Muscle of leg (tissue), 16 donors: ENCODE measurements at places on chromosomes 6 and 20. TPM values are rescaled to one million over a fixed set of nuclear protein-coding genes. Genes with fewer than 3 reads are reported as not detected.

Gene SGK2
- 0.75 TPM for total RNA-seq

Gene GUCA1A
- total RNA-seq = 0.04 TPM

Gene ZNF512B
- 15.5 TPM for total RNA-seq

Gene EYS
- total RNA-seq = 1.1 TPM

DNA sequence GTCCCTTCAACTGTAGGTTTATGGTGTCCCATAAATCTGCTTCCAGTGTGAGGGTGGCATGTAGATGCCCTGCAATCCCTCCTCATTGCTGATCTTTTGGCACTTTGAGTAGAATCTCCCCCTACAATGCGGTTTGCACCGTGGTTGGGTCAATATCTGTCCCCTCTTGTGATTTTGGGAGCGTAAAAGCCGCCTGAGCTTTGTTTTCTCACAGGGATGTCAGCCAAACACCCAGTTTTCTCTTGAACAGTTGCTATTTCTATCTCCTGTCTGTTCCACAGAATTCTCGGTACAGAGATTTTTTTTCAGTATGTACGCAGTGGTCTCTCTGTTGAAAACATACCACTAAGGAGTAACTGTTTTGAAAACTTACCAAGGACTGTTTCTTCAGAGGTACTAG is 21.8 kb downstream of the CDS2 start:
- no peaks in the 10 kb centered on the region for H3K36me3 ChIP-seq
- no peak for DNase-seq
- no peak overlapping the region for H3K4me3 ChIP-seq
- H3K27ac ChIP-seq = no peak overlapping the region

GRCh38 chr6:13099771-13100170 is 228.6 kb downstream of the TBC1D7 start:
- H3K36me3 ChIP-seq = no peaks in the 10 kb centered on the region
- no peak overlapping the region for H3K4me3 ChIP-seq
- no peak for DNase-seq
- H3K4me1 ChIP-seq = no peaks in the 10 kb centered on the region
- no peak overlapping the region for H3K27ac ChIP-seq
- no peaks in the 10 kb centered on the region for H3K27me3 ChIP-seq

DNA sequence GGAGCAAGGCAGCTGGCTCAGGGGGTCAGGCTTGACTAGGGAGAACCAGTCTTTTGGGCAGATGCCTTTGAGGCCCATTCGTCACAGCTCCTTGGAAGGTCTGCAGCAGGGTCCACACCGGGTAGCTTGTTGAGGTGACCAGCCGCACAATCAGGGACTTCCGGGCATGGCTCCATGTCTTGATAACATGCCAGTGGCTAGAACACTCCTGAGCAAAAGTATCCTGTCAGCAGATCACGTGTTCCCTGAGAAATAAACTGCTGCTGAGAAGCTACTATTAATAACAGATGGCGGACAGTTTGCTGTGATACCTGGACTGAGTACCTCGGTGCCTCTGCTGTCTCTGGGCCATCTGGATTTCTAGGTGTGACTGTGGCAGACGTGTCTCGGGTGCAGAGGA is 235.9 kb downstream of the PRKN start:
- DNase-seq = no peak
- H3K36me3 ChIP-seq = no peaks in the 10 kb centered on the region
- H3K27ac ChIP-seq = no peak overlapping the region
- no peaks in the 10 kb centered on the region for H3K27me3 ChIP-seq

DNA sequence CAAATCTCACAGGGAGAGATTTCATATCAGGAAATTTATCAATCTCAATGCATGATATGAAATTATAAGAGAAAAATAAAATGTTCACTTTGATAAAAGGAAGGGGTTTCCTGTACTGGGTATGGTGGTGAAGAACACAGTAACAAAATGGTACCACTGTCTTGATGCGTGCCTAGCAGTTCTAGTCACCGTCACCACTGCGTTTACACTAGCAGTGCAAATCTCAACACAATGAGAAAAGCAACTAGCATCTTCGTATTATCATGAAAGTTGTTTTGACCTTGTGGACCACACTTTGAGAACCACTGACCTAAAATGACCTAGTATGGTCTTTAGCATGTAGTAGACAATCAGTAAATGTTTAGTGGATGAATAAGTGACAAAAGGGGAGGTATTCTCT is 68.4 kb upstream of the ADGRF4 start:
- H3K36me3 ChIP-seq = no peaks in the 10 kb centered on the region
- DNase-seq = no peak
- H3K27ac ChIP-seq = no peak overlapping the region

DNA sequence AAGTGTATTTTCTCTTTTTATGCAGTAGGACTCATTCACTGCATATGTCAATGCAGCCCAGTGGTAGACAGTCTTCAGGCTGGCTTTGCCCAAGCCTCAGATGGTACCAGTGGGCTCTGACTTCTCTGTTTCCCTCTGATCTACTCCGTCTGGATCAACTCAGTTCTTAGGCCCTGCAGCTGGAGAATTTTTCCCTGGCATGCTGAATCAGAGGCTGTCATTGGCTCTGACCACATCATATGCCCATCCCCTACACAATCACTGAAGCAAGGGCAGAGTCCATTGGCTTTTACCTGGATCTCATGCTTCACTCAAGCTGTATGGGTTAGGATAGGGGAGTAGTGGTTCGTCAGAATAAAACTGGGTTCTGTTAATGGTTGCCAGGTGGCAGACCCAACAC is 57.8 kb downstream of the KIZ start:
- no peaks in the 10 kb centered on the region for H3K36me3 ChIP-seq
- no peak for DNase-seq
- H3K4me3 ChIP-seq = no peak overlapping the region
- no peaks in the 10 kb centered on the region for H3K27me3 ChIP-seq

DNA sequence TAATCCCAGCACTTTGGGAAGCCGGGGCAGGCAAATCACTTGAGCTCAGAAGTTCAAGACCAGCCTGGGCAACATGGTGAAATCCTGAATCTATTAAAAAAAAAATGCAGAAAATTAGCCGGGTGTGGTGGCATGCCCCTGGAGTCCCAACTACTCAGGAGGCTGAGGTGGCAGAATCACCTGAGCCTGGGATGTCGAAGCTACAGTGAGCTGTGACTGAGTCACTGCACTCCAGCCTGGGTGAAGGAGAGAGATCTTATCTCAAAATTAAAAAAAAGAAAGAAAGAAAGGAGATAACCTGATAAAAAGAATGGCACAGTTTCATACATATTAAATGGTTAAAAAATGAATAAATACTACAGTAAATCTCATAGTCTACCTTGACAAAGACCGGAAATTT is 123.6 kb upstream of the TNFAIP3 start:
- H3K27ac ChIP-seq = no peak overlapping the region
- no peaks in the 10 kb centered on the region for H3K27me3 ChIP-seq
- H3K4me1 ChIP-seq = peaks cover 1% of the 10 kb centered on the region
- DNase-seq = no peak

DNA sequence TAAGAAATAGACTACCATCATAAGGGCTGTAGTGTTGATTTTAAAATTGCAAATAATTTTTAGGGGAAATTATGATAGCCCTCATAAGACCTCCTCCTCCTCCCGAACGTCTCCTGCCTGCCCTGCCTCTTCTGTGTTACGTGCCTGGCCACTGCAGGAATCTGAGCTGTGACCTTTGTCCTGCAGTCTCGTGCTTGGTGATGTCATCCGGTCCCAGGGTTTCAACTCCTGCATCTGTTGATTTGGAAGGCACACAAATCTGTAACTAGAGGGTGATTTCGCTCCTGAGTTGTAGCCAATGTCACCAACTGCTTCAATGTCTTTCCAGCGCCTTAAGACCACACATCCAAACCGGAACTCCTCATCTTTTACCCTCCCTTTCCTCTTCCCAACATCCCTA is 163.2 kb downstream of the AIG1 start:
- no peaks in the 10 kb centered on the region for H3K36me3 ChIP-seq
- H3K4me1 ChIP-seq = peaks cover 13% of the 10 kb centered on the region
- no peaks in the 10 kb centered on the region for H3K27me3 ChIP-seq

DNA sequence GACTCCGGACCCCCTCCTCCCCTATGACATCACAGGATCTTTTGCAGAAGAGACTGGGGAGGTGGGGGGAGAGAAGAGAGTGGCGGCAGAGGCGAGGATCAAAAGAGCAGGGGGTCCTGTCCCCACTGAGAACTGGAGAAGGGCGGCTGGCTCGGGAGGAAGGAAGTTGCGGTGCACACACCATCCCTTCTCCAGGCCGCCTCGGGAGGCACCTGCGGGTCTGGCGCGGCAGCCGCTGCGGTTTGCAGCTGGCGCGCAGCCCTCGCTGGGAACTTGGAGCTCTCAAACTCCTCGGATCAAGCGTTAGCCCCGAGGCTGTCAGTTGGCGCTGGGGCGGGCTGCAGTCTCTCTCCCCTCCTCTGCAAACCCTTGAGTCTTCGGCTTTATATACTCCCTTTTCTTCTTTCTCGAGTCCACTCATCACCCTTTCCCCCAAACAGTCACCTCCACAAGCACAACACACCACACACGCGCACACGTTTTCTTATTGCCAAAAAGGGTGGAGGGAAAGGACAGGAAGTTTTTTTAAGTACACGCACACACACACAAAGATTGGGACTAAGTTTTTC is 180.7 kb downstream of the TBXT start:
- peaks cover 60% of the 10 kb centered on the region for H3K27me3 ChIP-seq
- peak; percentile 36 for DNase-seq
- H3K36me3 ChIP-seq = no peaks in the 10 kb centered on the region
- H3K27ac ChIP-seq = no peak overlapping the region

DNA sequence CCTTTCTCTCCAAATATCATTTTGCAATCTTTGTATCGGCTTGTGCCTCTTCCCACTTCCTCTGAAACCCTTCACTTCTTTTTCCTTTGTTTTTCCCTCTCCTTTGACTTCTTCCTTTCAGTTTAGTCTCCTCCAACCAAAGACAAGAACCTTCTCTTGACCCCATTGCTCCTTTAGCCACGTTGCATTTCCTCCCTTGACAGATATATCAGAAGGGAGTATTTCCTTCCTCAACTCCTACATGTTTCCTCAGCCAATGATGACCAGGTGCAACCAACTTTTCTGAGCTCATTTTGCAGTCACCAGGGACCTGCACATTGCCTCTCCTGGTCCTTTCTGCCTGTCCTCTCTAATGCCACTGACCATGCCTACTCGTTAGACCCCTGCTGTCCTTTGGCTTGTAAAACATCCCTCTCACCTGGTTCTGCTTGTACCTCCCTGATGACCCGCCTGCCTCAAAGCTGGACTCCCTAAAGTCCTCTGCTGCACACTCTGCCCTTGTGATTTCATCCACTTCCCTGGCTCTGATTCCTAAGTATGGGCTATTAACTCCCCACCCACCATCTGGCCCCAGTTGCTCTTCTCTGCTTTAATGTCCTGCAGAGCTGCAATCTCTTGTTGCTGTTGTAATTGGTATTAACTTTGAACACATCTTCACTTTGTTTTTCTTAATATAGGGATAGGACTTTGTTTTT is 27.4 kb downstream of the SLC22A16 start:
- no peaks in the 10 kb centered on the region for H3K4me1 ChIP-seq
- no peaks in the 10 kb centered on the region for H3K27me3 ChIP-seq
- no peak for DNase-seq

DNA sequence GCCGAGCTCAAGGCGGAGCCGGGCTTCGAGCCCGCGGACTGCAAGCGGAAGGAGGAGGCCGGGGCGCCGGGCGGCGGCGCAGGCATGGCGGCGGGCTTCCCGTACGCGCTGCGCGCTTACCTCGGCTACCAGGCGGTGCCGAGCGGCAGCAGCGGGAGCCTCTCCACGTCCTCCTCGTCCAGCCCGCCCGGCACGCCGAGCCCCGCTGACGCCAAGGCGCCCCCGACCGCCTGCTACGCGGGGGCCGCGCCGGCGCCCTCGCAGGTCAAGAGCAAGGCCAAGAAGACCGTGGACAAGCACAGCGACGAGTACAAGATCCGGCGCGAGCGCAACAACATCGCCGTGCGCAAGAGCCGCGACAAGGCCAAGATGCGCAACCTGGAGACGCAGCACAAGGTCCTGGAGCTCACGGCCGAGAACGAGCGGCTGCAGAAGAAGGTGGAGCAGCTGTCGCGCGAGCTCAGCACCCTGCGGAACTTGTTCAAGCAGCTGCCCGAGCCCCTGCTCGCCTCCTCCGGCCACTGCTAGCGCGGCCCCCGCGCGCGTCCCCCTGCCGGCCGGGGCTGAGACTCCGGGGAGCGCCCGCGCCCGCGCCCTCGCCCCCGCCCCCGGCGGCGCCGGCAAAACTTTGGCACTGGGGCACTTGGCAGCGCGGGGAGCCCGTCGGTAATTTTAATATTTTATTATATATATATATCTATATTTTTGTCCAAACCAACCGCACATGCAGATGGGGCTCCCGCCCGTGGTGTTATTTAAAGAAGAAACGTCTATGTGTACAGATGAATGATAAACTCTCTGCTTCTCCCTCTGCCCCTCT is 1.1 kb downstream of the CEBPB start:
- H3K4me3 ChIP-seq = peak overlapping the region; percentile 65
- peak; percentile 78 for DNase-seq
- H3K27ac ChIP-seq = peak overlapping the region; percentile 91
- peaks cover 11% of the 10 kb centered on the region for H3K36me3 ChIP-seq
- peaks cover 25% of the 10 kb centered on the region for H3K4me1 ChIP-seq

GRCh38 chr6:104784884-104785283 is 74.8 kb downstream of the HACE1 start:
- peak; percentile 3 for DNase-seq
- no peaks in the 10 kb centered on the region for H3K27me3 ChIP-seq
- no peak overlapping the region for H3K27ac ChIP-seq
- H3K4me3 ChIP-seq = no peak overlapping the region
- no peaks in the 10 kb centered on the region for H3K4me1 ChIP-seq

- H3K4me3 ChIP-seq = no peak overlapping the region
- DNase-seq = no peak
- no peaks in the 10 kb centered on the region for H3K27me3 ChIP-seq
- peaks cover 10% of the 10 kb centered on the region for H3K4me1 ChIP-seq
These were observed 63.6 kb downstream of the SSR1 start for GRCh38 chr6:7249391-7249790.

DNA sequence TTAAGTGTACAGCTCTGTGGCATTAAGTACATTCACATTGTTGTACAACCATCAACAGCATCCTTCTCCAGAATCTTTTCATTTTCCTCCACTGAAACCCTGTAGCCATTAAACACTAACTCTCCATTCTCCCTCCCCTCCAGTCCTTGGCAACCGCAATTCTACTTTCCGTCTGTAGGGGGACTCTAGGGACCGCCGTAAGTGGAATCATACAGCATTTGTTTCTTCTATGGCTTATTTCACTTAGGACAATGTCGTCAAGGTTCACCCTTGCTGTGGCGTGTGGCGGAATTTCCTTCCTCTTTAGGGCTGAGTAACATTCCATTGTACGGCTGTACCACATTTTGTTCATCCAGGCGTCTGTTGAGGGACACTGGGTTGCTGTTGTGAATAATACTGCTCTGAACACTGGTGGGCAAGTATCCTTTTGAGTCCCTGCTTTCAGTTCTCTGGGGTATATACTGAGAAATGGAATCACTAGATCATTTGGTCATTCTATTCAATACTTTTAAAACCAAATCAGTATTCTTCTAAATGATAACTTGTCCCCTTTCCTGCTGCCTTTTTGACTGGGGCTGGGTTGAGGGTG is 50.7 kb downstream of the PPP1R3G start:
- peaks cover 6% of the 10 kb centered on the region for H3K4me1 ChIP-seq
- H3K36me3 ChIP-seq = no peaks in the 10 kb centered on the region
